ENCODE measurements at places on chromosomes 4 and X.
A peak's percentile ranks its signal among the peaks of the same experiment; 100 is the strongest.

DNA sequence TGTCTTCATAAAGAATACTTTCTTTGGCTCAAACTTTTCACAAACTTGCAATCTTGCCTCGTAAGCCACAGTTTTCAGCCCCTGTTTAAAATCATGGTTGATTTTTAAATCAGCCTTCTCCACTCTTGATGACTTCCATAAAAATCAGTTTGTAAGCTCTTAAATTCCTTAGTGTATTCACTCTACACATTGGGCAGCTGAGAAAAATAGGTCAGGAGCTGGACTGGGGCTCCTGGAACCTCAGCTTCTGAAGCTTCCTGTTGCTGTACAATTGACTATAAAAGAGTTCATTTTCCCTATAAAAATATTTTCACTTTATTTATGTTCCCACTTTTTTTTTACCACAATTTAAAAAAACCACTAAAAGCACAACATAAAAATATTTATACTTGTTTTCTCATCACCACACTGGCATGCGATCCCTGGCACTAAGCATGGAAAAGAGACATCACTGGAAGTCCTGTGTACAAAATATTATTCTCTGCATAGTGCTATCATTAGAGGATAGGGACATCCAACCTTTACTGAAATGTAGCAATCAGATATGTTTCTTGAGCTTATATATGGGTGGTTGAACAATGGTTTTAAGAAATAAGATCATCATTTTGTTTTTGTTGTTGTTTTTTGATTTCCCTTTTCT is 345.7 kb downstream of the FBXO8 start:
- no peak for DNase-seq

DNA sequence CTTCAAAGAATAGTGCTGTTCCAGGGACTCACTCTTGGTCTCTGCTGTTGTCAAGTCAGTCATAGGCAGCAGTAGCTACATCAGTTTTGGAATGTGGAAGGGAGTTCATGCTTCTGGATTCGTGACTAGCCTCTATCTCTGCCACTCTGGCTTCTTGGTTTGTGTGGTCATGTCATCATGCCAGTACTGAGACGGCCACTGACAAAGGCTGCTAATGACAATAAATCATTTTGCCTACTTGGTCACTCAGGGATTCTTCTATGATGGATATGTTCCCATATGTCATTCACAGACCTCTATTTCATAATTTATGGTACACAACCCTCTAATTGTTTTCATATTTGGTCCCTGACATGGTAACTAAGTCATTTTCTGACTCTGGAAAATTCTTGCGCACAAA is 450.8 kb upstream of the BOD1L1 start:
- DNase-seq, result no peak

GRCh38 chr4:125317525-125317877 is 2.7 kb downstream of the FAT4 start:
- DNase-seq, result peak; percentile 74

DNA sequence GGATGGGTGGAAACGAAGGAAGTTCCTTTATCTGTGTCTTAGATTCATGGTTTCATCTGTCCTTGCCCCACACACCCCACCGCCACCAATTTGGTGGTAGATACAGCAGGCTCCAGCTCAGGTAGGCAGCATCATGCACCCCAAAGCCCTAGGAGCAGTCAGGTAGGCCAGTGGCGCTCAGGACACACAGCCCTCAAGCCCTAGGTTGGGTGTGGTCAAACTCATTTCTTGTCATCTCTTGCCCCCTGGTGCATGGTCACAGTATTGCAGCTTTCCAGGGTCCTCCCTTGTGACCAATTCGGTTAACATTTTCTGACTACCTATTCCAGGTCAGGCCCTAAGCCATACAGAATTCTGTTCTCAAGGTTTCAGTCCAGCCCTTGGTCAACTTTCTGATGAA is 14.5 kb upstream of the PRRG3 start:
- DNase-seq, result no peak

GRCh38 chr4:168138143-168138542 is 45.8 kb downstream of the ANXA10 start:
- DNase-seq, result no peak

DNA sequence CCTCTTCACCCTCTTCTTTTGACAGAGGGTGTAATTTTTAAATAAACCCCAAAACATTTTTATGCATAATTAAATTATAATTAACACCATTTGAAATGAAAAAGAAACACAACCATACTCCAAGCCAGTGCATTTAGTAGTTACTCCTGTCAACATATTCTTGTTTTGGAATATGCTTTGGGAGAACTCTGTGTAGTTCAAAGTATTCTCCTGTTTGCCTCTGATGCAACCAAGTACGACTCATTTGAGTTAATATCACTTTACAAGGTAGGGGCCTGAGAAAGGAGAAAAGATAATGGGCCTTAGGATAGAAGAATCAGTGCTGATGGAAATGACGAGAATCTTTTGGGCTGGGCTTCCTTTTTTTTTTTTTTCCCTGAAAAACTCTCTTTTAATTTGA is 2.7 kb downstream of the PTPN13 start:
- DNase-seq, result no peak
